ENCODE measurements at places on chromosomes 3 and 15.

DNA sequence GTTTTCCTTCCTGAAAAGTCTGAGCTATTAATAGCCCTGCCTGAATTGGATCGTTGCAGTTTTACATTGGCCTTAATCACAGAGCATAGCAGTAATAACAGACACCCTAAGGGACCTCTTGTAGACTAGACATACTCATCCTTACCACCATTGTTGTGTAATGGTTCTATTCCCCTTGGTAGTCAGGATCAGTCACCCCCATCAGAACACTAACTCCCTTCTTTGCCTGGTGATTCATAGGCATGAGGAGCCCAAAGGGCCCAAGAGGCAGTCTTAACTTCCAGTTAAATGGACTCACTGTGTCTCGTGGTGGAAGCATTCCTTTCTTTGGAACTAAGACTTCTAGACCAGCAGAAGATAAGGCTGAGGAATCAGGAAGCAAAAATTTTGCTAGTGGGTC, 20.2 kb downstream of the CGGBP1 start:
- no peak for DNase-seq

GRCh38 chr15:84721371-84721770, 5.4 kb upstream of the SEC11A start:
- DNase-seq, result no peak

DNA sequence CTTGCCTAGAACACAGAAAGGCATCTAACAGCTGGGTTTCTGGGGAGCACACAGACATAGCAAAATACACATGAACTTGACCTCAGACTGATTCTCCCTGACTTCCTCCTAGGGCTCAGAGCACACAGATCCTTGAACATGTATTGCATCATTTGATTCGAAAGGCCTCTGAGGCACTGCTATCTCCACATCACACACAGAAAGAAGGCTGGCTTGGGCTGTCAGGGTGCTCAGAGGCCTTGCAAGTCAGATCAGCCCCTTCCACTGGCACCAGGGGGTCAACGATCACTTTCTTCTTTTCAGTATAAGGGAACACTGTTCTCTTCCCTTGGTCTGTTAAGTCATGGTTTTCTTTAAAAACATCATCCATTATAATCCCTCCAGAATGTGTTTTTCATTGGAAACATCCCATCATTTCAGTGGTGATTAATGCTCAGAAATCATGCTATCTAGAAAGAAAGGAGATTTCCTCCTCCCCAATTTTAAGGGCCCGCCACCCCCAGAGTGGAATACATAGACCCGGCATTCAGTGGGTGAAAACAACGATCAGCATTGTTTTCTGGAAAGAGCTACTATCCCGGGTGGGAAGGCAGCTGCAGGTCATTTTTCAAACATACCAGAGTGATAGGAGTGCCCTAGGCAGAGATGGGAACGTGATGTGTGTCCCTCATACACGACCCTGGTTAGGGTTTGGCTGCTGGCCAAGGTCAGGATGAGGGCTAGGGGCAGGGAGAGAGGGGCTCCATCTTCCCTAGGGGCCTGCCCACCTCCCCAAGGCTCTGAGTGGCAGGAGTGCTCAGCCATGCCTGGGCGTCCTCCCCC, 253.3 kb upstream of the LYSMD4 start:
- DNase-seq, result no peak

DNA sequence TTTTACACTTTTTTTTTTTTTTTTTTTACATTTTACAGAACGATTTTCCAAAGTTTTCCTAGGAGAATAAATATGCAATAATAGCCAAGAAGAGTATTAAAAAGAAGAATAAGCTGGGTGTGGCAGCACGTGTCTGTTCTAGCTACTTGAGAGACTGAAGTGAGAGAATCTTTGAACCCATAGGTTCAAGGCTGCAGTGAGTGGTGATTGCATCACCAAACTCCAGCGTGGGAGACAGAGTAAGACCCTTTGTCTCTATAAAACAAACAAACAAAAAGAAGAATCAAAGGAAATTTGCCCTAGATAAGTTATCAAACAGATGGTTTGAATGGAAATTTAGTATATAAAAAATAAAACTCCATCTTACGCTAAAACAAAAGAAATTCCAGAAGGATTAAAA, 13.3 kb downstream of the XRN1 start:
- no peak for DNase-seq

DNA sequence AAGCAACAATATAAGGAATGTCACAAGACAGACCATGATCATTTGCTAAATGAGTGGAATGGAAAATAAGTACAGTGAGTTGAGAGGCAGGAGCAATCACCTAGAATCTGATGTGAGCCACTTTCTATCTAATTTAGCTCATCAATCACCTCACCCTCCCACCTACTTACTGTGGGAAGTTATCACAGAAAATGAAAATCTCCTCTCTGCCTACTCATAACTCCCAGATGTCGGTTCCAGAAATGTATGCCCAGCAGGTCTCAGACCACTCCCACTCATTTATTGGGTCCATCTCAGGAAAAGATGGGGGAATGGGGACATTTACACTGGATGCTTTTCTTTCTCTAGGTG, 270.9 kb downstream of the FHIT start:
- DNase-seq, result no peak

GRCh38 chr15:25740383-25741255, 122.5 kb downstream of the ATP10A start:
- no peak for DNase-seq

GRCh38 chr15:70532531-70533186, 230.7 kb downstream of the UACA start:
- no peak for DNase-seq
